ENCODE measurements at places on chromosomes 16 and 17. TPM values are rescaled to one million over a fixed set of nuclear protein-coding genes. Genes with fewer than 3 reads are reported as not detected.

RNF222 gene
- total RNA-seq: not detected

CPNE7 gene
- total RNA-seq: 0.88 TPM

CPHXL2 gene
- not detected for total RNA-seq

TUBG1 gene
- 26.5 TPM for total RNA-seq

KRT9 gene
- not detected for total RNA-seq

DNA sequence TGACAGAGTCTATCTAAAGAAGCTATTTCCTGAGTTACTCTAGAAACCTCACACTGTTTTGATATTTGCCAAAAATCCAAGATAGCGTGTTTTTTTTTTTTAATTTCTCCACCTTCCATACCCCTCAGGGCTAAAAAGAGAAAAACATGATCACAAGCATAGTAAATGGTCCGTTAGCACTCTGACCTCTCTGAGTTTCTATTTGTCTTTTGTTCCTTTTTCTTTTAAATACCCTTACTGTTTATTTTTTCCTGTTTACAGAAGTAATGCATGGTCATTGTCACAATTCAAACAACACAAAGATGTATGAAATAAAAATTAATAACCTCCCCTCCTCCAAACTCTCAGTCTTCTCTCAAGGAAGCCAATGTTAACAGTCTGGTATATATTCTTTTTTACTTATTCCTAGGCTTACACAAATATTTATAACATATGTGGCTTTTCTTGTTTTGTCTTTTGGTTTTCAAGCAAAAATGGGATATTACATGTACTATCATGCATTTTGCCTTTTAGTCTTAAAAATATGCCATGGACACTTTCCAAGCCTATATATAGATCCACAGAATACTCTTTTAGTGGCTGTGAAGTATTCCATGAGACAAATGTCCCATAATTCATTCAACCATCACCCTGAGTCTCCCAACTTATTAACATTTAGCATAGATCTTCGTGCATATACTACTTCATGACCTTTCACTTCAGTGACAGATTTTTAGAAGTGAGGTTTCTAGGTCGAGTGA is 3.1 kb downstream of the SKAP1 start:
- DNase-seq: no peak

DNA sequence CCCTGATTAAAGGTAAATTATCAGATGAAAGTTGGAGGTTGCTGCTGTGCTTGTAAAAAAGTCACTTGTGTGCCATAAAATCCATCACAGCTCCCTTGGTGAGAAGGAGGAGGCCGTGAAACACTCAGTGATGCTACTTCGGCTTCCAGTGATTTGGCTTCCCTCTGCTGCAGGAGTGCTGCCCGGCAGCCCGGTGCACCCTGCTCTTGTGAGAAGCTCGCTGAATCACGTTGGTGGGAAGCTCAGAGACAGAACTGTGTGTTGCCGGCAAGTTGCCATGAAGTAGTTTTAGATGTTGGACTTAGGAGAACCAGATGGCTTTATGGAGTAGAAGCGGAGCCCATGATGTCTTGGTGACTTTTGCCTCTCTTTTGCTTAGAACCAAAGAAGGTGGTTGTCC is 33.3 kb downstream of the MSI2 start:
- DNase-seq: no peak

GRCh38 chr17:4645642-4646041 is 4.2 kb upstream of the ALOX15 start:
- no peak for DNase-seq

DNA sequence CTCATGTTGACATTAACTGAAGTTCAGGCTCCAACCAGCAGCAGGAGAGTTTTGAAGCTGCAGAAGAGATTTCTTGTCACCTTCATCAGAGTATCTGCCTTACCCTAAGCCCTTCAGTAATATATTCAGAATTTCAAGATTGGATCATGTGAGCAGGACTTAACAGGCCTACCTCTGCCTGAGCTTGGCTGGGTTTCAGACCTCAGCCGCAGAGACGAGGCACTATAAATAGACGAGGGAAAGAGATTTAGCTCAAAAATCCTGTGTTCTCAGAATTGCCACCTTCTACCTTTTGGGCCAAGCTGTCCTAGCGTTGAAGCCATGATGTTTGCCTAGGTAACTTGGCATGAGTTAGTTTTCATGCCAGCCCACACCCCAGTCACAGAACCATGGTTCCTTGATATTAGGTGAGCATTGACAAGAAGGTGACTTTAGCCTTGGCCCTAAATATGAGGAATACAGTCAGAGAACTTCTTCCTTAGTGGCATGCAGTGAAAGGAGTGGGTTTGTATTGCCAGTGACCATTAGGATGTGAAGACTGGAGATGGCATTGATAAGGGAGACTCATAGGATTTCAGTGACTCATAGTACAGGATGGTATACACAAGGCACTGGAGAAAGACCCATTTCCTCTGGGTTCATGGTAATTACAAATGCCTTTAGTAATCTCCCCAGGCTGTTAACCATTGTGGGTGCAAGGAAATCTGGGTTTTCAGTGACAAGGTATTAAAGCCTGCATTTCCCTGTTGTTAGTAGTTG is 224.3 kb downstream of the MSI2 start:
- no peak for DNase-seq

Data from left lobe of liver (tissue), 2 donors.